ENCODE measurements at places on chromosomes 6 and 20. TPM values are rescaled to one million over a fixed set of nuclear protein-coding genes. Genes with fewer than 3 reads are reported as not detected.

Gene ESR1
- 3.0 TPM for polyA plus RNA-seq

Gene ABHD16B
- not detected for polyA plus RNA-seq

Gene TP53TG5
- polyA plus RNA-seq = 0.68 TPM

Gene HNF4A
- polyA plus RNA-seq = not detected
